Stimulated activated CD4-positive, alpha-beta T cell treated with anti-CD3 and anti-CD28 coated beads, Interleukin-15, amount 100 ng/mL, for 48 hours (primary cell): ENCODE measurements at places on chromosomes 2 and 18.
A peak's percentile ranks its signal among the peaks of the same experiment; 100 is the strongest.

DNA sequence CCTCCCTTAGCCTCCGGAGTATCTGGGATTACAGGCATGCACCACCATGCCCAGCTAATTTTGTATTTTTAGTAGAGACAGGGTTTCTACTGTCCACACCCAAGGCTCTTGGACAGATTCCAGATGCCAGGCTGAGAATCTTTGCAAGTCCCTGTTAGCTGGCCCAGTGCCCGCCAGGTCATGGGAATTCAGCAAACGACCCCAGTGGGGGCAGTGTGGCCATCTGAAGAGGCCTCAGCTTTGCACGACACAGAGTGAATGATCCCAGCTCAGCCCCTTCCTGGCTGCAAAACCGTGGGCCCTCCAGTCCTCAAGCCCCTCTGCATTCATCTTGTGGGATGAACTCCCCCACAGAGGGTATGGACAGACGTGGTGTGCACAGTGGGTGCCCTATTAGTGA lies 179.5 kb upstream of the ID2 start:
- DNase-seq: no peak

GRCh38 chr2:96801786-96802595 lies 14.1 kb upstream of the CNNM3 start:
- peak; percentile 61 for DNase-seq

DNA sequence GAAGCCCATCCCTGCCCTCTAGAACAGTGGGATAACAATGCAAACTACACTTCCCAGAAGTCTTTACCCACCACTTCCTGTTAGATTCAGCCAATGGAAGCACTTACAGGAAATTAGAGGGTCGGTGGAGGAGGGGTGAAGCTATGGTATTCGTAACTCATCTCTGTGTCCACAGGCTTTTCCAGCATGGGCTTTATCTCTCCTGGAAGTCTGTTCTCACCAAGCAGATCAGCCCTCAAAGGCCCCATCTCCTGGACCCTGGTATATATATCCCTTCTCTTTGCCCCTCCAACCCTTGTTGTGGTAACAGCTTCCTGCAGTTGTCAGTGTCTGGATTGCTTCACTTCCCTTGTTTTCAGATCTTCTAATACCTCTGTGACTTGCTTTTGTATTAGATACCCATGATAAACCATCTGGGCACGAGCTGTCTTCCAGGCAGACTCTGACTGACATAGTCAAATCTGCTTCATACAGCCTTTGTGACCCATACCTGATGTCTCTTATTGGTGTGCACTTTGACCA lies 475.0 kb upstream of the POU3F3 start:
- no peak for DNase-seq

DNA sequence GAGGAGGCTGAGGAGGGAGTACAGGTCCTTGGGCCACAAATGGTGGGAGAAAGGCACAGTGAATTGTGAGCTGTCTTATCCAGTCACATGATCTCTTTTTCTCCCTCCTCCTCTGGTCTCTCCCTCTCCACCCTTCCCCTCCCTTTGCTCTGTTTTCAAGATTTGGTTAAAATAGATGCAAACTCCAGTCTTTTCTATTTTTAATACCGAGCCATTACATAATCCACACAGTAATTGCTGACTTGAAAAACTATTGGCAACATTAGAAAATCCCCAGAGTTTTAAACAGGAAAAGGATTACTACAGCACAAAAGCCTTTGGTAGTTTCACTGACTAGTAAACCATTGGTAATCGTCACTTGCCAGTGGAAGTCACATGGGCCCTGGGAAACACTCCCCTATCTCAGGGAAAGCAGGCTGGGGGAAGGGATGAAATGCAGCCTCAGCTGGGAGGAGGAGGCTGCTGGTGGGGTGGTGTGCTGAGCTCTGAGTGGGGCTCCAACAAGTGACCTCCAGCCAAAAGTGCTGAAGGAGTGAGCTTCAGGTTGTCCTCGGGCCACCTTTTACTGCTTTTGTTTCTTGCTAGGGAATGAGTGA lies 57.4 kb upstream of the PCBP1 start:
- DNase-seq: no peak

GRCh38 chr2:183204397-183204796 lies 80.2 kb downstream of the NUP35 start:
- no peak for DNase-seq

DNA sequence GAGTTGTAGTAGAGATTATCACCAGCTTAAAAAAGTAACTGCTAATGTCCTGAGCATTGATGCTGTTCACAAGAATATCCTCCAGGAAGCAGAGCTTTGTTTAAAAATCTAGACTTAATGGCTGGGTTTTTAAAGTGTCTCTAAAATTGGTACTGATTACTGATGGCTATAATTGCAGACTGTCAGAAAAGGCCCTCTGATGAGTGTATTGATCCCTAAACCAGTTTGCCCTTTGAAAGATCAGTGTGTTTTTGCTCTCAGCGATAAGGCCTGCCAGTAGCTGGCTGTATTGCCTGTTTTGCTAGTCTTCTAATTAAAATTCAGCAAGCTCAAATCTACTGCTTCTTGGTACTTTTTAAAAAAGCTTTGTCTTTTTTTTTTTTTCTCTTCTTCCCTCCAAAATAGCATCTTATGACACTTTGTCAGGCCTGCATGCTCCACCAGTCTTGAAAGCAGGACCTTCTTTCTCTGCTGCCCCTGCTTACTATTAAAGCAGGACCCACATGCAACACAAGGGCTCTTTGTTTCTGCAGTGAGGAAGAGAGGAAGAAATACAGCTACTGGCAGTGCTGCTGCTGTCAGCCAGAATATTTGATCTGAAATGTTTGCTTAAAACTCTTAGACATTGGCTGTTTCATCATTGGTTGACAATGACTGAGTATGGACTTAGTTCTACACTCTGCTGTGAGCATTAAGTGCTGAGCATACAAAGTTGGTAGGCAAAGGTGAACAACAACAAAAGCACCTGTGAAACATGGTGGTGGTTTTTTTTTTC lies 1.8 kb downstream of the SEC11C start:
- no peak for DNase-seq

DNA sequence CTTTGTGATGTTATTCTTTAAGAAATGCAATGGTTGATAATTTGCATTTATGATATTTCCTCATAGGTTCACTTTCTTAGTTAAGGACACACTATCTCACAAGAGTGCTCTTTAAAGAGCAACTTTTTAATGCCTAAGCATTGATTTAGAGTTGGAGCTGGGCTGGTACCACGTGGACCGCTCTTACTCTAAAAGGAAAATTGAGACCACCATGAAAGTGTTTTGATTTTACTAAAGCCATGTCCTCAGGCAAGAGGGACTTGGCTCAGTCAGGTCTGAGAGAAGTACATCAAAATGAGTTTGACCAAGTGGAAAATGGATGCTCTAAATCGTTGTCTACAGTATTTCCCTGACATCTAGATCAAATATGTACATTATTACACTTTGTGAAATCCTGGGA lies 302.4 kb downstream of the LRRTM1 start:
- no peak for DNase-seq

DNA sequence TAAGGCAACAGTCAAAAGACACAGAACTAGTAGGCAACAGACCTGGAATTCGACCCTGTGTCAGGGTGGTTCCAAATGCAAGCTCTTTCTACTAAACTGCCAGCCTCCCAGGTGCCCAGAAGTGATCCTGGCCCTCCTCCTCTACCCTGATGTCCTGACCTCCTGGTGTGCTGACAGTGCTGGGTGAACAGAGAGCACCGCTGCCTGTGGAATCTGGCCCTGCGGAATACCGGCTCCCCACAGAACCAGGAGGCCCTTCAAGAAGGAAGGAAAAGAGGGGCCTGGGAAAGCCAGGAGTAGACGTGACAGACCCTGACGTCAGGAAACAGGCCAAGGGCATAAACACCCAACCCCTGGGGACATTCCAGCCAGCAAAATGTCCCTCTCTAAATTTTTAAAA lies 120.3 kb downstream of the NOL10 start:
- no peak for DNase-seq

- no peak for DNase-seq
These were observed 72.9 kb upstream of the SCG2 start for GRCh38 chr2:223674998-223675609.

- no peak for DNase-seq
These were observed 100.3 kb downstream of the B3GNT2 start for GRCh38 chr2:62296034-62296831.

DNA sequence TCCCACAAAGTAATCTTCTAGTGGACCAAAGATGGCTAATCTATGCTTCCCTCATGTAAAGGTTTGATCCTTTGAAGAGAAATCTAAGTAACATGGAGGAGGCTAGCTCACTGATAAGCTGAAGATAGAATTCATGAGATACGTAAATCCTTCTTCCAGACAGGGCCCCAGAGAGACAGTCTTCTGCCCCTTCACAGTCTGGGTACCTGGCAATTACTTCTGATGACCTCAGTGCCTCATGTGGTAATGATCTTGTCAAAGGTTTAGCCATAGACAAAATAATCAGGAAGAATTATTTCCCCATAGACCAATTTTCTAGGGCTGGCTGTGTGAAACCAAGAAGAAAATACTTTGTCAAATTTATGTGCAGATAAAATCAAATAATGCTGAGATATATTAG lies 495.8 kb downstream of the METTL4 start:
- no peak for DNase-seq

DNA sequence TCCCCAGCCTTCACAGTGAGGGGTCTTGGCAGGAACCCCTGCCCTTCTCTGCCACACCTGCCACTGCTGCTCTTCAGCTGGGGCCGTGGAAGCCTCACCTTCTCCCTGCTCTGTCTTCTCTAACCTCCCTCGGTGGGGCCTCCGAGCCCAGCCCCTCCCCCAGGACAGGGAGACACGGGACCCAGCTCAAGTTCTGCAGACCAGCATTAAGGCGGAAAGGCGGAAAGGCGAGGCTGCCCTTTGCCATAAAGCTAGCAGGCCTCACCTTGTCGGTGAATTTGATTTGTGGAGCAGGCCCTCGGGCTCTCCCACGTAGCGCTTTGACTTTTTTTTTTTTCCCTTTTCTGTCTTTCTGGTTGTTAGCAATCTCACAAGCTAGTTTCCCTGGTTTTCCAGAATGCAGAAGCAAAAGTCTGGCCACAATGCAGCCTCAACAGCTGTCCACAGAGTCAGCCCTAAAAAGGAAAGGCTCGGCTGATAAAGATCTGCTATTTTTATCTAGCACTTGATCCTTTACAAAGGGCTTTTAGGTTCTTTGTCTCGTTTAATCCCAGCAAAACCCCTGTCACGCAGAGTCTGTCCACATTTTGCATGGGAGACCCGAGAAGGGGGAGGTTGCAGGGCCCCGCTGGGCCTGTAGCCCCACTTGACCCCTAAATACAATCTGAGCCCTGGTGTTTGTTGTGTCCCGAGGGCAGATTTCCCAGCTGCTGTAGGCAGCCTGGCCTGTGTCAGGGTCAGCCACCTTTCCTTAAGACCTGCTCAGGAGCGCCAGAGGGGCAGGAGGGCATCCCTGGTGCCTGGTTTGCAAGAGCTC lies 6.0 kb downstream of the ITM2C start:
- DNase-seq: no peak
